ENCODE measurements at places on chromosomes 5 and 9. TPM values are rescaled to one million over a fixed set of nuclear protein-coding genes. Genes with fewer than 3 reads are reported as not detected.

The CLK4 gene
- 33.9 TPM for total RNA-seq

The PCAT7 gene
- not detected for total RNA-seq

The MLLT3 gene
- total RNA-seq: 51.4 TPM

DNA sequence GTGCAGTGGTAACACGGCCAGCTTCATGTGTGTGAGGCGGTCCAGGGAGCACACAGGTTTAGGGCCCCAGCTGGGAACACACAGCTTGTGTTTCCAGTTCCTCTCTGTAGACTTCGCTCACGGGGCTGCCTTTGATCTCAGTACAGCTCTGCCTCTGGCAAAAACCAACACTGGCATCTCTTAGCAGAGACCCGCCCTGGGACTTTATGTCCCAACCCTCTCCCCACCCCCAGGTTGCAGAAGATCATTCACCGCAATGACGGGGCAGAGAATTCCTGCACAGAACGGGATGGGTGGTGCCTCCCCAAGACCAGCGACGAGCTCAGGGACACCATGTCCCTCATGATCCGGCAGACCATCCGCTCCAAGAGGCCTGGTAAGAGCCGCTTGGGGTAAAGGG, 5.2 kb upstream of the CEL start:
- H3K27ac ChIP-seq: peak overlapping the region; percentile 41
- peaks cover 54% of the 10 kb centered on the region for H3K4me1 ChIP-seq
- no peaks in the 10 kb centered on the region for H3K27me3 ChIP-seq
- DNase-seq: peak; percentile 27

DNA sequence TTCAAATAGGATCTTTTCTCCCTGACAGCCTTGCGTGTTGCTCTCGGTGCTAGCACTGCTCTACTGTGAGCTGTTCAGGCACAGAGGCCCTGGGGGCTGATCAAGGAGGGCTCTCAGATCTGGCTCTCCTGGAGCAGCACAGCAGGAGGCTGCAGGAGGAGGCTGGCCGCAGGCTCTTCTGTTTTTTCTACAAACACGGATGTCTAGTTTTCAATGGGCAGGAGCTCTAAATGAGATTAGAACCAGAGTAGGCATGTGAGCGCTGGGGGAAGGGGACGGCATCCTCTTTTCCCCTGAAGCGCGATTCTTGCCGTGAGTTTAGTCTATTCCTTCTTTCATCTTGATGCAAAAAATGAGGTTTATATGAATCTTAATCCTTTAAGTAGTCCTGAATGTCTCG, 61.7 kb upstream of the IRX4 start:
- no peak overlapping the region for H3K27ac ChIP-seq
- no peaks in the 10 kb centered on the region for H3K36me3 ChIP-seq
- peaks cover 17% of the 10 kb centered on the region for H3K27me3 ChIP-seq
- H3K4me1 ChIP-seq: no peaks in the 10 kb centered on the region

DNA sequence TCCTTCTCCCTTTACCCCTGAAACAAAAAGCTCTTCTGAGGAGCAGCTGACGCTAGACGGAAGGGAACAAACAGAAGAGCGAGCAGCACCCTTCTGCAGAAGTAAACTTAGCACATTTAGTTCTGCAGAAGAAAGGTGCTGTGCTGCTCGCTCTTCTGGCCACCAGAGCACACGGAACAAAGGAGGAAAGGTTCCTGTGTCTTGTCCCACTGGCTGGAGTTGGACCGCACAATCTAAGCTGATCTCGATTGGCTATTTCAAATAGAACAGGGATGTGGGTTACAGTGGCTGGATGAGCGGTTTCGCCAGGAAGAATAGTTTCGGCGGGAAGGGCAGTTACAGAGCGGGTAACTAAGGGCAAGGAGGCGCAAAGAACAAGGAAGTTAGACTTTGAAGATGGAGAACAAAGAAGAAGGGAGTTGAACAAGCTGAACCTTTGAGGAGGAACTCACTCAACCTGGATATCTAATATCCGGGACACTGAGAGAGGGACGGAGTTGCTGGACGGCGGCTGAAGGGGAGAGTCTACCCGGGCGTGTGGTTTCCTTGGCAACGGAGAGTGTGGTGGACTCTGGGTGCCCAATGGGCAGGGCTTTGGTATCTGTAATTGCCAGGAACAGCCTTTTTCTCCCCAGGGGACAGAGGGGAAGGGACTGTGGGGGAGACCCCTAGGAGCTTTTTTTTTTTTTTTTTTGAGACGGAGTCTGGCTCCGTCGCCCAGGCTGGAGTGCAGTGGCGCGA, 7.1 kb downstream of the GTF3C5 start:
- peaks cover 14% of the 10 kb centered on the region for H3K4me1 ChIP-seq
- no peak overlapping the region for H3K4me3 ChIP-seq
- H3K27me3 ChIP-seq: no peaks in the 10 kb centered on the region
- H3K27ac ChIP-seq: no peak overlapping the region
- no peak for DNase-seq

DNA sequence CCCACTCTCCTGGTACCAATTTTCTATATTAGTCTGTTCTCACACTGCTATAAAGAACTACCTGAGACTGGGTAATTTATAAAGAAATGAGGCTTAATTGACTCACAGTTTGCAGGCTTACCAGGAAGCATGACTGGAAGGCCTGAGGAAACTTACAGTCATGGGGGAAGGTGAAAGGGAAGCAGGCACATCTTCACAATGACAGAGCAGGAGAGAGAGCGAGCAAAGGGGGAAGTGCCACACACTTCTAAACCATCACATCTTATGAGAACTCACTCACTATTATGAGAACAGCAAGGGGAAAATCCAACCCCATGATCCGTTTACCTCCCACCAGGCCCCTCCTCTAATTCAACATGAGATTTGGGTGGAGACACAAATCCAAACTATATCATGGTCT, 72.2 kb downstream of the ATG10 start:
- no peaks in the 10 kb centered on the region for H3K4me1 ChIP-seq
- H3K4me3 ChIP-seq: no peak overlapping the region
- no peak overlapping the region for H3K27ac ChIP-seq
- DNase-seq: no peak
- peaks cover 15% of the 10 kb centered on the region for H3K36me3 ChIP-seq

All from activated naive CD4-positive, alpha-beta T cell treated with anti-CD3 and anti-CD28 coated beads for 36 hours (primary cell).